ENCODE measurements at places on chromosomes 1 and 21.
A peak's percentile ranks its signal among the peaks of the same experiment; 100 is the strongest.

- no peak for DNase-seq
Observed at GRCh38 chr1:26530895-26531598, 1.5 kb downstream of the RPS6KA1 start.

GRCh38 chr1:86100401-86100800 lies 56.2 kb downstream of the COL24A1 start:
- no peak for DNase-seq

DNA sequence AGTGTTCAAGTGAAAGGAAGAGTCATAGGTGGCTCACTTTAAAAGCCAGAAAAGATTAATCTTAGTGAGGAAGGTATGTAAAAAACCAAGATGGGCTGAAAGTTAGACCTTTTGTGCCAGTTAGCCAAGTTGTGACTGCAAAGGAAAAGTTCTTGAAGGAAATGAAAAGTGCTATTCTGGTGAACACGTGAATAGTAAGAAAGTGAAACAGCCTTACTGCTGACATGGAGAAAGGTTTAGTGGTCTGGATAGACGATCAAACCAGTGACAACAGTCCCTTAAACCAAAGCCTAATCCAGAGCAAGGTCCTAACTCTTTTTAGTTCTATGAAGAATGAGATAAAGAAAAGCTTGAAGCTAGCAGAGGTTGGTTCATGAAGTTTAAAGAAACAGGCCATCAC lies 106.4 kb downstream of the CTH start:
- no peak for DNase-seq

- no peak for DNase-seq
Observed at GRCh38 chr1:1672181-1672965, 13.6 kb upstream of the CDK11B start.

- no peak for DNase-seq
Observed at GRCh38 chr1:29625084-29625420, 388.7 kb downstream of the PTPRU start.

GRCh38 chr1:115732316-115732715 lies 36.2 kb downstream of the CASQ2 start:
- no peak for DNase-seq

DNA sequence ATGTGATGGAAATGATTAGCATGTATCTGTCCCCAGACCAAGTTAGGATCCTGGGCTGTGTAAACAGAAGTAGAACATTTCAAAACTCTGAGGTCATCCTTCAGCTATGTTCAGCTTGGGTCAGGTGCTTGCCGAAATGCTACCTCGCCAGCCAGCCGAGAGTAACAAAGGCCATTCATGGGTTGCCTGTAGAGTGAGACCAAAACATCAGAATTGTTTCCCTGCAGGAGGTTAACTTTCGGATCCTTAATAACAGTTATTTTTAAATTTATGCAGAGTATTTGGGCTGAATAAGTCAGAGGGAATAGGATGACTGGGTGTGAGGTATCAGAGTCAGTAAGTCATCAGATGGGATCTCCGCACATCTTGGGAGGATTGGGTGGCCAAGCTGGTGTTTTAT lies 35.6 kb downstream of the SMYD2 start:
- DNase-seq = no peak

DNA sequence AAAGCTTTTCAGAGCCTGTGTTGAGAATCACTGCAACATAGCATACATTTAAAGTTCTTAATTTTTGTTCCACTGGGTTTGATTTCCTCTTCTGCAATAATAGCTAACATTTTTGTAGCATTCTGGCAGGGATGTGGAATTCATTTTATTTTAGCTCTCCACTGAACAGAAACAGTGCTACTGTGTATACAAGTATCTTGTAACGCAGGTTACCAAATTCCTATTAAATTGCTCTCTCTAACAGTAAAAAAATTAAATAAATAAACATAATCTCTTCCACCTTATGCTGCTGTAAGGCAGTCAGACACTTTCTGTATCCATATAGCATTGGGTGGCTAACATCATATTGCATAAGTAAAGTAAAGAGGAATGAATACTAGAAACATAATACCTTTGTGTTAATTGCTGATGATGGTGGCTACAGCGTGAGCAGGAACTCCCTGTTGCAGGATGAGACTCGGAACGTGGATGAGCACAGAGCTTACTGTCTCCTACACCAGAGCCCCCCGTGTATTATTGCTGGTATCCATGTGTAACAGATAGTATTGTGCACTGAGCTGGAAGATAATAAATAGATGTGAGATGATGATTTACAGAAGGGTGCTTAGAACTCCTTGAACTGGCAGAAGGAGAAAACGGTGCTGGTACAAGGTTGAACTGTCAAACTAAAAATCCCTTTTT lies 276.9 kb upstream of the SNX7 start:
- no peak for DNase-seq

DNA sequence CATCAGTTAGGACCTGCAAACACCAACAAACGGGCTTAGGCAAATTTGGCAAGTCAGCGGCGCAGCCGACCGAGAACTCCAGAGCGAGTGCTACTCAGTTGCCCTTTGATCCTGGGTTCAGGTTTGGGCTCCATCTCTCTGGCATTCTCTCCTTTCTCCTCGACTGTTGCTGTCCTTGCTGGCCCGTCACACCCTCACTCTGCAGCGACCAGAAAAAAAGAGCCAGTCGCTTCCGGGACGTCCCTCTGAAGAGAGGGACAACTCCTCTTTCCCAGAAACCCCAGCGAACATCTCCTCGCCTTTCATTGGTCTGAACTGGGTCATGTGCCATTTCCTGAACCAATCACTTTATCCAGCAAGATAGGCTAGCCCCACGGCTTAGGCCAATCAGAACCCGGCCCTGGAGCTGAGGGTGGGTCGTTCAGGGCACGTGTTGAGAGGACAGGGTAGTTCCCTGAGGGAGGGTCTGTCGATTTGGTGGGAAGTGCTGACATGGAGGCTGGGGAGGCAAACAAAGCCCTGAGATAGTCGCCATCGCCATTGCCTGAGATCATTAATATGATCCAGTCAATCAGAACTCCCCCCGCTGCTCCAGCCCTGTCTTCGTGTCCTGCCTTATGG lies 113.7 kb downstream of the PTPRU start:
- DNase-seq = no peak

DNA sequence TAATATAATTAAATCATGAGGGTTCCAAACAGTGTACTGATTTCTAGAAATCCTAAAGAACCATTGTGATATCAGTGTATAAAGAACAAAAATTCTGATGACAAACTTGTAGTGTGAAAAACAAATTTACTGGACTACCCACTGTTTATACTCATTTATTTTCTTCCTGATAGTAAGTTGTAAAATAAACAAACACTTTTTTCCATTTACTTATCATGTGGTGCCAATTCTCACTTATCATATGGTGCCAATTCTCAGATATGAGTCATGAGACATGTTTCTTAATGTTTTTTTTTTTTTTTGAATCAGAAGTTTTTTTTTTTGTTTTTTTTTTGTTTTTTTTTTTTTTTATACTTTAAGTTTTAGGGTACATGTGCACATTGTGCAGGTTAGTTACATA lies 137.7 kb downstream of the LEPR start:
- no peak for DNase-seq

DNA sequence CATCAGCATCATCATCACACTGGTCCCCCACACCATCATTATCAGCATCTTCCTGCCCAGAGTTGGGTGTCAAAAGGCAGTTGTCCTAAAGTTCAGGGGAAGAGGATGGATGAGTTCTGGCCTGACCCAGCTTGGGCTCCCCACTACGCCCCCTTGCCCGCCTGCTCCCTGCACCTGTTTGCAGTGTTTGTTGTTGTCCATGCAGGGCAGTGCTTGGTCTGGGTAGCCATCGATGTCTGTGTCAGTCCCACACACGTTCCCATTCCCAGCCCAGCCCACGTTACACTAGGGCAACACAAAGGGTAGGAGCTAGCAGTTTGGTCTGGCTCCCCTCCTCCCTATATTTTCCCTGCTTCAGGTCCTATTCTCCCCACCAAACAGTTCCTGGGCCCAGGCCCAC lies 6.8 kb downstream of the THBS3 start:
- no peak for DNase-seq

DNA sequence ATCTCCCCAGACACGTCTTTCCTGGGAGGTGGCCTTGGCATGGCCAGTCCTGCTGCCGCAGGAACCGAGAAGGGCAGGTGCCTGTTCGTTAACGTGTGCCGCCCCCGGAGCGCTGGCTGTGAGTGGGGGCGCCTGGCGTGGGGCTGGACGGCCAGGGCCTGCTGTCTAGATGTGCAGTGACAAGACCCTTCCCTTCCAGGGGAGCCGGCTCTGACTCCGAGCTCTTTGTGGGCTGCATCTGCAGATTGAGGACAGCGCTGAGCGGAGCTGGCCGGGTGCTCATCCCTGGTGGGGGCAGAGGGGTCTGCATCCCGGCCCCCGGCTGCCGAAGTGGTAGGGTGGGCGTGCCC lies 13.0 kb downstream of the COL18A1 start:
- no peak for DNase-seq

DNA sequence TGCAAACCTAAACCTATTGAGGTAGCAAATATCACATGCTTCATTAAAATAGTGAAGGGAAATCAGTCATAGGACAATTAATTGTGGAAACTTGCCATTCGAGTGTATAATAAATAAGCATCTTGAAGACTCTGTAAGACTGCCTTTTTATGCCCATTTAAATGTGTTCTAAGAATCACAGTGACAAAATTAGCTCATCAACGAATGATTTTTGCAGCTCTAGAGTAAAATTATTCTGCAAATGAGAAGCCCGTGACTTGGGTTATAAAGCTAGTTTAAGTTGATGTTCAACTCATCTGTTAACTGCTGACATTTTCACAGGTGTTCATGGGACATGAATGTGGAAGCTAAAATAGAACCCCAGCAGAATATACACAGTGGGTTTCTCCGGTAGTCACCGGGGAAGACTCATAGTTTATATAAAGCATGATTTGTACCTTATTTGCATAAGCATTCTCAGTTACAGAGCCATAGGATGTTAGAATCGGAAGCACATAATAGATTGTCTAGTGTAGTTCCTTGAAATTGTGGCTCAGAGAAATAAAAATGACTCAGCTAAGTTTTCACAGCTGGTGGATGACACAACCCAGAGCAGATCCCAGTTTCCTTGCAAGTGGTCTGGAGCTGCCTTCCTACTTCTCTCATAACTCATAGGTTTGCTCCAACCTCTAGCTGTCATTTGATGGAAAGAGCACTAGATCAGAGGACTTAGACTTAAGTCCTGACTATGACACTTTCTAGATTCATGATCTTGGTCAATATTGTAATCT lies 107.3 kb downstream of the UCHL5 start:
- peak; percentile 53 for DNase-seq

DNA sequence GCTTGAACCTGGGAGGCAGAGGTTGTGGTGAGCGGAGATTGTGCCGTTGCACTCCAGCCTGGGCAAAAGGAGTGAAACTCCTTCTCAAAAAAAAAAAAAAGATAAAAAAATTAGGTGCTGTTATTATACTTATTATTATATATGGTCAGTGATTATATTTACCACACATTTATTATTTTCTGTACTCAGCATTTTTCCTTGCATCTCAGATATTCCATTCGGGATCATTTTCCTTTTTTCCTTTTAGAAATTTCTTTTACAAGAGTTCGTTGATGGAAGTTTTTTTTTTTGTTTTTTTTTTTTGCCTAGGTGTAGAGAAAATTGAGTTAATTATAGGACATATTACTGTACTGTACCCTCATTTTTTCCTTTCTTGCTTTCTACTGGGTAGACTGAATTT lies 13.5 kb downstream of the CCDC30 start:
- no peak for DNase-seq

- no peak for DNase-seq
Observed at GRCh38 chr1:235278915-235279292, 49.1 kb downstream of the ARID4B start.

GRCh38 chr21:25555492-25555891 lies 51.8 kb downstream of the MRPL39 start:
- DNase-seq = no peak

DNA sequence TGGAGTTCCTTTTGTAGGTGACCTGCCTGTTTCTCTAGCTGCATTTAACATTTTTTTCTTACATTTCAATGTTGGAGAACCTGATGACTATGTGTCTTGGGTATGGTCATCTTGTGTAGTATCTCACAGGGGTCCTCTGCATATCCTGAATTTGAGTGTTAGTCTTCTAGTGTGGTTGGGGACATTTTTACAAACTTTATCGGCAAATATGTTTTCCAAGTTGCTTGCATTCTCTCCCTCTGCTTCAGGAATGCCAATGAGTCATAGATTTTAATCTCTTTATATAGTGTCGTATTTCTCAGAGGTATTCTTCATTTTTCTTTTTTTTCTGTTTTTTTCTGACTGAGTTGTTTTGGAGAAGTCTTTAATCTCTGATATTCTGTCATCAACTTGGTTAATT lies 684.0 kb downstream of the NCAM2 start:
- DNase-seq = peak; percentile 36

- DNase-seq = no peak
Observed at GRCh38 chr1:107793896-107794453, 171.0 kb downstream of the VAV3 start.

DNA sequence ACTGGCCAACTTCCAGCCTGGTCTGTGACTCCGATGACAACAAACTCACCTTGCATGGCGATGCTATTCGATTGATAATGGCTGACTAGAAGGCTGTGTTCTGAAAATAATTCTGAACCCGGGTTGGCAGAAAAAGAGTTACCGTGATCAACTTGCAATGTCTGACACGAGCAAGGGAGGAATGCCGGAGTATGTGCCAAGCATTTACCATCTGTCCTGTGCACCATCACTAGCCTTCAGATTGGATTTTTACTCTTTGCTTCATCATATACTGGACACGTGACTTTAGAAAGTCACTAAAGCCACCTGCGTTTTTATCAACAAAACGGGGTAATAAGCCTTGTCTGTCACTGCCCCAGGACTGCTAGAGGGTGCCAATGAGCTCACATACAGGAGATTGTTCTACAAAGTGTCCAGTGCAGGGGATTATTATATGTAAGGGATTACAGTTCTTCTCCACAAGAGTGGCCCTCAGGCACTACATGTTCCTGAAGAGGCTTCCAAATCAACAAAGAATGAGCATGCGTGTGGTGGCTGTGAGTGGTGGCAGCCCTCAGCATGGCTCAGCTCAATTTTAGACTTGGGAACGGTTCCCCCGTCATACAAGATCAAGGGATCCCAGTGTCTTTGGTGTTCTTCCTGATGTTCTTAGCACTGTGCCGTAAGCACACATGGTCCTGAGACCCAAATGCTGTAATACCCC lies 35.8 kb downstream of the SSBP3 start:
- no peak for DNase-seq

GRCh38 chr21:33561373-33561772 lies 18.5 kb downstream of the SON start:
- DNase-seq = no peak

DNA sequence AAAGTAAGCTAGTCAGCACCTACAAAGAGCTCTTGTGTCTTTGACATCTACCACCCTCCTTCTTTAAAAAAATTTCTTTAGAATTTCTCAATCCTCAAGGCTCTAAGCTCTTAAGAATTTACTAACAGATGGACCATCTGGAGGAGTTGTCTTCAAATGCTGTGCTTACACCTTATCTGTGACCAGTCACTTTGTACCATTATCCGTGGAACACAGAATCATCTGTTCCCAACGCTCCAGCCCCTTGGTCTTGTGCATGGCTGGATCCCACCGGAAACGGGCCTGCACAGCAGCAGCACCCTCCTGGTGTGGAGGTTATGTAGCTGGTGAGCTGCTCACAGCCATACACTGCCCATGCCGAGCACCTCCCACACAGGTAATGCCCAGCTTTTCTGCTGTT lies 89.0 kb downstream of the TBX19 start:
- no peak for DNase-seq
